ENCODE measurements at places on chromosomes 1 and 21.

DNA sequence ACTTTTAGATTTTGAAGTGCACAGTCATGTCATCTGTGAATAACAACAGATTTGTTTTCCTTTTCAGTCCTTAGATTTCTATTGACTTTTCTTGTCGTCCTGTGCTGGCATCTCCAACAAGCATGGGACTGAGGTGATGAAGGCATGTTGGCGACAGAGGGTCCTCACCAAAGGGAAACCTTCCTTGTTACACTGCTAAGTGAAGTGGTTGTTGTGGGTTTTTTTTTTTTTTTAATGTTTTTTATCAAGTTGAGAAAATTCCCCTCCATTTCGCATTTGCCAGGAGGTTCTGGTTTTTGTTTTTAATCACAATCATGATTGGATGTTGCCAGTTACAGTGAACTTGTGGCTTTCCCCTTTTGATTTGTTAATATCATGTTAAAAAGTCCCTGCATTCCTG is 24.0 kb downstream of the AGPAT3 start:
- no peak for DNase-seq

GRCh38 chr1:100862591-100862990 is 32.1 kb downstream of the EXTL2 start:
- no peak for DNase-seq

- peak; percentile 16 for DNase-seq
Measured at GRCh38 chr1:77281491-77282186, at the start of gene AK5. Gene AK5 (plus strand): TSS chr1:77282019. CDS start chr1:77282314, 295 bp downstream.

- DNase-seq = no peak
Measured at GRCh38 chr1:208272311-208272710, 28.1 kb upstream of the PLXNA2 start.

GRCh38 chr1:235013512-235013911 is 115.1 kb downstream of the TOMM20 start:
- no peak for DNase-seq

DNA sequence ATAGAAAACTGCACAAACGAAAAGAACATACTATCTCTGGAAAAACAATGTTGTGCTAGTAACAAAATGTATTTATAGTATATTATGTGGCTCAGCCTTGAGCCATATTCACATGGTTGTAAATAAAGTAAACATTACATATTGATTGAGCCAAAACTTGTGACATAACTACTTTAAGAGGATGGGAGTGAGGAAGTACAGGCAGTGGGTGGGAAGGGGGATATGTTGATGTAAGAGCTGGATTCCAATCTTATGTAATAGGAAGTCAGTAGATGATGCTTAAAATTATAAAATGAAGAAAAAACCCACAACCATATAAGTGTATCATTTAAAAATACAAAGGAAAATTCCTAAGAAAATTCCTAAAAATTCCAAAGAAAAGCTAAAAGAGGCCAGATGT is 42.7 kb downstream of the RHOU start:
- no peak for DNase-seq

DNA sequence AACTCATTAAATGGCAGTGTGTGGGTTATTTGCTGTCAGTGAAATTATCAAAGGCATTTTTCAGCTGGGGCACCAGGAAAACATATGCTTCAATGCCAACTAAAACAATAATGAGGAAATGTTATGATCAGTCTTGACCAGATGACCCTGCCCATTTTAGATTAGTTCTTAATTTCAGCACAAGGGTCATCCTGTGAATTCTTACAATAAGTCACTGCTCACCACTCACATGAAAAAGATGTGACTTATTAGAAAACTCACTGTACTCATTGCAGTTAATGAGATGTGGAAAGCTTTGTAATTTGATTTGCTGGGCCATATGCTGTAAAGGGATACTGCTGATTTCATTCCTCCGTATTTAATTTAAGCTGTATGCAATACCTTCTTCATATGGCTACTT is 178.5 kb upstream of the LMO4 start:
- DNase-seq = no peak

- DNase-seq = no peak
Measured at GRCh38 chr1:64663668-64664067, 81.2 kb upstream of the RAVER2 start.

DNA sequence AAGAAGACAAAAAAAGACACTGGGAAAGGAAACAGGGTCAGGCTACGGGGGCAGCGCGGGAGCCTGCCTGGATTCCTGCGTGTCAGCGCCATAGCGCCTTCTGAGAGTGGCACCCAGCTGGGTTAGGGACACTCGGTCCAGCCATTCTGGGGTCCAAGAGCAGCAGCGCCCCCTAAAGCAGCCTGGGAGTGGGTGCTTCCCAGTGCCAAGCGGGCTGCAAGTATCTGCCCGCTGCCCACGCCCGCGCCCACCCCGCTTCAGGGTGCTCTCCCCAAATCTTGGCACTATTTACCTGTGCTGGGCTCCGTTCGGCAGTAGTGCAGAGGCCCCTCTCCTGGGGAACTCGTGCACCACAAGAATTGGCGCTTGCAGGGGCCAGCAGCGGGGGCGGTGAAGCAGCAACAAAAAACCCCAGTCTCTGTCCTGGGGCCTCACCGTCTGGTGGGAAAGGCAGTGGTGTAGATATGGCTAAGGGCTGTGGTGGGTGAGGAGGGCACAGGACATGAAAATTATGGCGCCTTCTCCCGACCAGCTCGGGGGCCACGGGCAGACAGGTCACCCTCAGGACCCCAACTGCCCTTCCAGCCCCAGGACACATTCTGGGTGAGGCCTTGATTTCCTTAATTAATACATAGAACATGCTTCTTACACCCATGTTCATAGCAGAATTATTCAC is 24.1 kb upstream of the LBR start:
- DNase-seq = no peak

DNA sequence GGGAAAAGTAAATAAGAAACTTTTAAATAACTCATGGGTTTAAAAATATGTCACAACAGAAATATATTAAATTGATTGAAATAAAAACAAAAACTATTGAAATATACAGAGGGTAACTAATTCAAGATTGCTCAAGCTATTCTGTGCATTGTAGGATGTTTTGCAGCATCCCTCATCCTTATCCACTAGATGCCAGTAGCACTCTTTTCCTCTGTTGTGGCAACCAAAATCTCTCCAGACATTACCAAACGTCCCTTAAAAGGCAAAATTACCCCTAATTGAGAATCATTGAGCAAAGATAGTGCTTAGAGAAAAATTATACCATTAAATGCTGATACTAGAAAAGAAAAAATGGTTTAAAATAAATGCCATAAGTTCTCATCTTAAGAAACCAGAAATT is 682.6 kb downstream of the RWDD3 start:
- no peak for DNase-seq

DNA sequence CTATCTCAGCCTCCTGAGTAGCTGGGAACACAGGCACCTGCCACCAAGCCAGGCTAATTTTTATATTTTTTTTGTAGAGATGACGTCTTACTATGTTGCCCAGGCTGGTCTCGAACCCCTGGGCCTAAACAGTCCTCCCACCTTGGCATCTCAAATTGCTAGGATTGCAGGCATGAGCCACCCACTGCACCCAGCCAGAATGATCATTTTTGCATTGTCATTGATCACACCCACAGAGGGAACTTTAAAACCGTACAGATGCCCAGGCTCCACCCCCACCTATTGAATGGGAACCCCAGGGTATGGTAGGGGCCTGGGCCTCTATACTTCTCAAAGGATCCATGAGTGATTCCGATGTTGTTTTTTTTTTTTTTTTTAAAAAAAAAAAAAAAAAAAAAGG is 36.7 kb downstream of the ETNK2 start:
- DNase-seq = no peak

DNA sequence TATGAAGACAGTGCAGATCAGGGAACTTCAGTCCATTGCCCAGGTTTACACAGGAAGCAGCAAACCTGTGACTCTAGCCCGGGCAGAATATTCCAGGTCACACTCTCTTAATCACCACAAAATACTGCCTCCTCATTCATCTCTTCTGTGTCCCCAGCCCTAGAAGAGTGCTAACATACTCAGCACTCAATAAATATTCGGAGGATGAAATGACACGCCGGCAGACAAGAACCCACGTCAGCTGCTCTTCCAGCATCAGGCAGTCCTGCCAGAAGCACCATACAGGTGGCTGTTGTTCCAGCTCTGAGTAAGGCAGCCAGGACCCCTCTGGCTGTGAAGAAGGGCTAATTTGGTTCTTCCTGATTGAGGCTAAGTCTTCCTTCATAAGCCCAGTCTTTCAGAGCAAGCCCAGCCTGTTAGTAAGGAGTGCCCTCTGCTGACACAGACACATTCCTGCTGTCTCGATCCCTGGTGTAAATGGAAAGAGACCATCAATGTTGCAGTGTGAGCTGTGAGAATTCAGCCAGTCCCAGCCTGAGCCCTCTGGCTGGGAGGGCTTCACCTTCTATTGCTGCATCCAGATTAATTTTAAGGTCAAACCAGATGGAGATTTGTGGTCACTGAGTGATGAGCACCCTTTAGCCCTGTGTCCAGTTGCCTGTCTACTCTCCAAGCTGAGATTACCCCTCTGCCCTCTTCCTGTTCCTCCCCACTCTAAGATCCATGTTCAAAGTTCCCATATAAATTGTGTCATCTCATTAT is 45.0 kb upstream of the KIRREL1 start:
- DNase-seq = no peak

- no peak for DNase-seq
Measured at GRCh38 chr21:45102391-45102932, 28.1 kb downstream of the ADARB1 start.

DNA sequence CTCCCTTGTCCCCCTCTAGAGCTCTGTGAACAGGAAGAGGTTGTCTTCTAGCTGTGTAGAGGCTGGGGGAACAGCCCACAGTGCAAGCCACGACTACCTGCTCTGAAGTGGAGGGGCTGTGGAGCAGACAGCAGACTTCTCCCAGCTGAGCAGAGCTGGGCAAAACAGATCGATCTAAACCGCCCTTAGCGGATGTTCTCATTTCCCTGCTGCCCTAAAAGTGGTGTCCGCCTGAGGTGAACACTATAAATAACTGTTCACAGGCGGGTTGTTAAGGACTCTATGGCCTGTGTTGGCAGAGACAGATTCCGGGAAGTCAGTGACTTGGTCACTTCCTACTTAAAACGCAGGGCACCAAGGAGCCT is 203.2 kb downstream of the RHOU start:
- no peak for DNase-seq

GRCh38 chr1:184176058-184176457 is 124.5 kb downstream of the TSEN15 start:
- DNase-seq = no peak

DNA sequence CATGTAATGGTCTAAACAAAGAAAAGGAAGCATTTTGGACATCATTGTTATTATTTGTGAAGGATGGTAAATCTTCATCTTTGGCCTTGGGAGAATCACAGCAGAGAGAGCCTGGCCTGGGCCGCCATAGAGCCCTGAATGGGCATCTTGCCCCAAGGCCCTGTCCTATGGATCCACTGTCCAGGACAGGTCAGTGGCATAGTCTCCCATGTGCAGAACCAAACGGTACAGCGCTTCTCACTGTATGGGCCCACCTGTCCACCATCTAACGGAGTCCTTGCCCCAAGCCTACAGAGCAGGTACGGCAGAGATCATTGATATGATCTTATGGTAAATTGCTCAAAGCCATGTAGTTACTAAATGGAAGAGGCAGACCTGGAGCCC is 185.7 kb downstream of the FOXD2 start:
- DNase-seq = no peak

GRCh38 chr1:116329524-116330341 is 43.3 kb upstream of the ATP1A1 start:
- DNase-seq = no peak

DNA sequence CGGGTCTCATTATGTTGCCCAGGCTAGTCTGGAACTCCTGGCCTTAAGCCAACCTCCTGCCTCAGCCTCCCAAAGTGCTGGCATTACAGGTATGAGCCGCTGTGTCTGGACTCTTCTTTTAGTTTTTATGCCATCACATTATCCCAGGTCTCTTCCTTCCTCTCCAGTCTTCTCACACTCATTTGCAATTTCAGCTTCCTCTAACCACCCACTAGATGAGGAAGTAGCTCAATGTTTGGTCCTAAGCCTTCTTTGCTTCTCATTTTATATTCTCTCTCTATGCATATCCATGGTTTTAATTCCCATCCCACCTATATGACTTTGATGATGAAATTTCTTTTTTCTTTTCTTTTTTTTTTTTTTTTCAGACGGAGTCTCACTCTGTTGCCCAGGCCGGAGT is 3.1 kb upstream of the ZBTB8A start:
- no peak for DNase-seq

- no peak for DNase-seq
Measured at GRCh38 chr1:72568113-72568512, 285.8 kb upstream of the NEGR1 start.

- DNase-seq = peak; percentile 61
Measured at GRCh38 chr1:51518033-51518585, 957 bp downstream of the EPS15 start.

DNA sequence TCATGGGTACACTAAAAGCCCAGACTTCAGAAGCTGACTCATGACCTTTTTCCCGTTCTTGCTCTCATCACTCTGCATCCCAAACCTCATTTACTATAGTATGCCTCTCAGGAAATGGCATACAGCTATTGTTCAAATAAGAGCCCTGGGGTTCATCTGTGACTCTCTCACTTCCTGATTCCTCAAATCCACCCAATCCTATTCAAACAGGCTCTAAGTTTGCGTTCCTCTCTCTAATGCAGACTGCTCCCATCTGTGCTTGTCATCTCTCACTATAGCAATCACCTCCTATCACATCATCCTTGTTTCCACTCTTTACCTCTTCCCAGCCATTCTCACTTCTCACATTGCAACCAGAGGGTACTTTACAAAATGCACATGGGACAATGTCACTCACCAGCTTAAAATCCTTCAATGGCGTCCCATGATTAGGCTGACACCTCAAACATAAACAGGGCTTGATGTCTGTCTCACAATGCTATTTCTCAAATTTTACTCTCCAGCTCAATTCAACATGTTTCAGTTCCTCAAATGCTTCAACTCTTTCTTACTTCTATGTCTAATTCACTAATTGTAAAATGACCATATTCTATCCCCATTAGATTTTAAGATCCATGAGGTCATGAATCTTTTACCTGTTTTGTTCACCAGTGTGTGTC is 408.4 kb downstream of the NTNG1 start:
- no peak for DNase-seq

DNA sequence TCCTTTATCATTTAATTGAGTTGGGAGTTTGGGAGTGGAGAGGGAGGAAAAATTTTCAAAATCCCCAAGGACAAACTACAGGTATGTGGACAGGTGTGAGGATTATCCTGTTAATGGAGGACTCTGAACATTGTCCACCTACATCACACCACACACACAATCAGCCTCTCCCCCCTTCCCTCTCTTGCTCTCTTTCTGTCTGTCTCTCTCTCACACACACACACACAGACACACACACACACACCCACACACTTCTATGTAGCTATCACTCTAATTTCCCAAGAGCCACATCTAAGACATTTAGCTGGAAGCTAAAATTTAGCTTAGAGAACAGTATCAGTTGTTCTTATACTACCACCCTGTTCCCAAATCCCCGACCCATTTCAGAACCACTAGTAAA is 1.5 kb downstream of the S100A8 start:
- no peak for DNase-seq

GRCh38 chr1:152035539-152036266 is 1.1 kb downstream of the S100A11 start:
- peak; percentile 38 for DNase-seq

GRCh38 chr1:197976368-197976767 is 59.2 kb downstream of the LHX9 start:
- no peak for DNase-seq

All from HuH-7.5 (cell line).